ENCODE measurements at places on chromosomes 5 and 9.

DNA sequence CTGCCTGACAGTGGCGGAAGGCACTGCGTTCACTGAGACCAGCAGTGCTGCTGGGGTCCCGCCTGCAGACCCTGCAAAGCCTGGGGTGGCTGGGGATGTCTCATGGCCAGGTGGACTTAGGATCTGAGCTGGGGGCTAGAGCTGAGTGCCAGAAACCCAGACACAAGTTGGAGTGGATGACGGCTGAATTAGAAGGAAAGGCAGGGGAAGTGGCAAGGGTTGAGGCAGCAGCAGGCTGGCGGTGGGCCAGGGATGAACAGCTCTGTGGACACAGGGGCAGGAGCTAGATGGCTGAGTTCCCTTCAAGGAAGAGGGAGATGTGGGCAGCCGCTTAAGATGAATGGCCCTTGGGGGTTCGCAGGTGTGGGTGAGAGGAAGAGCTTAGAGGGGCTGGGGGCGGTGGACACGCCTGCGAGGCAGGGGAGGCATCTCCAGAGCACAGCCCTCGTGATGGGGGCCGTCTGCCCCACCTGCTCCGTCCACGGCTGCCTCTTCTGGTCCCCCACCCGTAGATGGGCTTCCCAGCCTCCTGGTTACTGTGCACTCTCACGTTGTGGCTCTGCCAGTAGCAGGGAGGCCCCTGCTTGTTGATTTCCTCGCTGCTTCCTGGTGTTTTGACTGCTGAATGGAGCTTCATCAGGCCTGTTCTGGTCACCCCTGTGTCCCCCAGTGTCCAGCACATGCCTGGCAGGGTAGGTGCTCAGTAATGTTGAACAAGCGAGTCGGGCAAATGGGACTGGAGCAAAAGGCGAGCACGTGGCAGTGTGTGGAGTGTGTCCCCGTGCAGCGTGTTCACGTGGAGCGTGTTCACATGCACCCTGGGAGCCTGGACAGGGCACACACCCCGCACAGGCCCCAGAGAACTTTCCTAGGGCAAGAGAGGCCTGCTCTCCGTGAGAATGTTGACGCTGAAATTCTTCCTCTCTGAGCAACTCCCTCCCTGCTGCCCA is 168.2 kb downstream of the CACNA1B start:
- DNase-seq: no peak

GRCh38 chr5:39395521-39395920 is 29.3 kb downstream of the DAB2 start:
- no peak for DNase-seq

- DNase-seq: no peak
Observed at GRCh38 chr9:18297056-18297841, 176.7 kb upstream of the ADAMTSL1 start.

- no peak for DNase-seq
Observed at GRCh38 chr9:16559418-16560188, 310.9 kb downstream of the BNC2 start.

DNA sequence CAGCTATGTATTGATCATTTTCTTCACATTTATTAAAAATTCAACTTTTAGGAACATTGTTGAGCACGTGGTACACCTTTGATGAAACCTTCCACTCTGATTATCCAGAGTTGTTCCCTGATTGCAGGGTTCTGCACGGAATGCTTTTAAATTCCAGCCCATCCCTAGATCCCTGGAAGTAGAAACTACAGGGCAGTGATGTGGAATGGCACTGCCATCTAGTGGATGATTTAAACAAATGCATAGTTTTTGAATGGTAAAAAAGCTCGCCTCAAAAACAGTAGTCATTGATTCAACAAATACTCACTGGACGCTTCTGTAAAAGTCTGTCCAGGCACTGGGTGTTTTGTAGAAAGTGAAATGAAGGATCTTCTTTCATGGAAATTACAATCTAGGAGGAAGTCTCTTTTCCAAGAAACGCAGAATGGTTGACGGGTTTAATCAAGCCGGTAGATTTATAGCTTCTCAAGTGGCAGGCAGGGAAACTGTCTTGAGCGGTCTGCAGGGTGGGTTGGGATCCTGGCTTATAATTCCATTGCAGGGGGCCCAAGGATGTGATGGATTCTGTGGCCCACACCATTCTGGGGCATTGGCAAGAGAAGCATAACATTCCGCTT is 118.4 kb downstream of the ARHGAP26 start:
- no peak for DNase-seq

DNA sequence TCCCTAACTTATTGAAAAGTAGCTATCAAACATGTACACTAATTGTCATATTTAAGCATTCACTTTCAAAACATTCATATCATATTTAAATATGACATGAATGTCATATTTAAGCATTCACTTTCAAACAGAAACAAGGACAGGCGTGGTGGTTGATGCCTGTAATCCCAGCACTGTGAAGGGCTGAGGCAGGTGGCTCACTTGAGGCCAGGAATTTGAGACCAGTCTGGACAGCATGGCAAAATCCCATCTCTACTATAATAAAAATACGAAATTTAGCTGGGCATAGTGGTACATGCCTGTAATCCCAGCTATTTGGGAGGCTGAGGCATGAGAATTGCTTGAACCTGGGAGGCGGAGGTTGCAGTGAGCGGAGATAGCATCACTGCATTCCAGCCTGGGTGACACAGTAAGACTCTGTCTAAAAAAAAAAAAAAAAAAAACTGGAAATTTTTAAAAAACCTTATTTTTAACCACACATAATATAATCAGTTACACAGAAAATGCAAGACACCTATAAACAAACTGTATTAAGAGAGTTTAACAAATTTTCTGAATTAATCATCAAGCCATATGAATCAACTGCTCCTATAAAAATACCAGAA is 88.1 kb downstream of the LPAR1 start:
- no peak for DNase-seq

DNA sequence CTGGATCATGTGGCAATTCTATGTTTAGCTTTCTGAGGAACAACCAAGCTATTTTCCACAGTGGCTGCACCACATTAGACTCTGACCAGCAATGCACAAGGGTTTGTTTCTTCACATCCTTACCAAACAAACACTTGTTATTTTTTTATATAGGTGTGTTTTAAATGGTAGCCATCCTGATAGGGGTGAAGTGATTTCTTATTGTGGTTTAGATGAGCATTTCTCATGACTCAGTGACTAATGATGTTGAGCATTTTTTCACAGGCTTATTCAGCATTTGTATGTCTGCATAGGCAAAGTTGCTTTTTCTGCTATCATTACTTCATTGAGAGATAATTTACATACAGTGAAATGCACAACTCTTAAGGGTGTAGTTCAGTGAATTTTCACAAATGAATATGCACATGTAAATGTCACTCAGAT is 36.0 kb downstream of the ANKRD33B start:
- no peak for DNase-seq

GRCh38 chr9:127176631-127177030 is 54.2 kb upstream of the ANGPTL2 start:
- DNase-seq: no peak

DNA sequence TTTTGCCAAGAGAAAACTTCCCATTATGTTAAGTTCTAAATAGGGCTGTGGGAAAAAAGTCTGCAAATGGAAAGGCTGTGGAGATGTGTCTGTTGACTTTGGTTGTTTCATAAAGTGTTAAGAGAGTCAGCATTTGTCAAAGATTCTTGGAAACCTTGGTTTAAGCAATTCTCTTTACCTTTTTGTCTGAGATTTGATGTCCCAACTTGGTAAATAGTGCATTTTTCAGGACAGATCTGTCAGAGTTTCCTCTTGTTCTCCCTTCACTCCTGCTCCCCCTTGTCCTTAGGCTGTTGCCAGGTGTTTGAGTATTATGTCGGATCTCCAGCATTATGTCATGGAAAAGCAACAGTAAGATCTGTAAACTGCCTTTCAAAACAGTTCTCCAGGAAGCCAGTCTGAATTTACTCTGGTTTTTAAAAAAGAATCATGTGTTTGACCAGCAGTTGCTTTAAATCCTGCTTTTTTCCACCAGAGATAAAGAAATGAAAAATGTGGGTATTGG is 79.1 kb upstream of the ADAMTSL1 start:
- DNase-seq: no peak
